ENCODE measurements at places on chromosomes 5 and 9.

DNA sequence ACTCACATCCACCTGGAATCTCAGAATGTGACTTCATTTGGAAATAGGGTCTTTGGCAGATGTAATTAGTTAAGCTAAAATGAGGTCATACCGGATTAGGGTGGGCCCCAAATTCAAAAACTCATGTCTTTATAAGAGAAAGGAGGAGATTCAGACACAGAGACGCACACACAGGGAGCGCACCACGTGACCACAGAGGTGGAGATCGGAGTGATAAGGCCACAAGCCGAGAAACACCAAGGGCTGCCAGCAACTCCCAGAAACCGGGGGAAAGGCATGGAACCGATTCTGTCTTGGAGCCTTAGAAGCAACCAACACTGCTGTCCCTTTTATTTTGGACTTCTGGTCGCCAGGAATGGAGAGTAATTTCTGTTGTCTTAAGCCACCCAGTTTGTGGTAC lies 31.8 kb upstream of the LMX1B start:
- no peak for DNase-seq

GRCh38 chr9:71363286-71363961 lies 242.0 kb upstream of the TRPM3 start:
- no peak for DNase-seq

- no peak for DNase-seq
Measured at GRCh38 chr9:114034196-114034595, 43.9 kb downstream of the AMBP start.

DNA sequence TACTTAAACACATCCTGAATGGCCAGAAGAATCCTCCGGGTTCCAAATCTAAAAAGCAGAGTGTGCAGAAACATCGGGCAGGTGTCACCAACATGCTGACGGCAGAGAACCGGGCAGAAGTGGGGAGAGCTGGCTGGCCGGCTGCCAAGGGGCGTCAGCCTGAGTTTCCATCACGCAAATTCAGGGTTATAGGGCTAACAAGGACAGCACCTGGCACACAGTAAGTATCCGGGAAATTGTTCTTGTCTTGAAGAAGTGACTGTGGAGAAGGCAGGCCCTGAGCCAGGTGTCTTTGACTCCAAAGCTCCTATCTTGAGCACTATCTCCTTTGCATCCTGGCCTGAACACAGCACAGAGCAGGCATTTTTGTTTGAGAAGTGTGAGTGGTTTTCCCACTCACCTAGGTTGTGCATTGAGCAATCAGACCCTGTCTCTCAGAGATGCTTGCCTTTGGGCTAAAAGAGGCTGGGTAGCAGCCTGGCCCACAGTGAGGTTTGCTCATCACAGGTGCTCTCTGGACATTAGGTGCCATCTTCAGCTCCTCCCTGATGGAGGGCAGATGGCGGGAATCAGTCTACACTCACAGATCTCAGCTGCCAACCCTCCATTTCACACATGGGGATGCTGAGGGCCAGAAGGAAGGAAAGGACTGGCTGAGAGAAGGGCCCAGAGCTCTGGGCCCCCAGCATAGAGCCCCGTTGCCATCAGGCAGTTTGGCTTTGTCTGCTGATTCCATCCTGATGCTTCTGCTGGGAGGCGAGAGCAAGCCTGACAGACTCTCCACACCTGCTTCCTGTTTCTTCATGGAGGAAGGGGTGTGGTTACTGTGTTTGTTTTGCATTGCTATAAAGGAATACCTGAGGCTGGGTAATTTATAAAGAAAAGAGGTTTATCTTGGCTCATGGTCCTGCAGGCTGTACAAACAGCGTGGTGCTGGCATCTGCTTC lies 52.8 kb downstream of the WHRN start:
- DNase-seq, result no peak

- DNase-seq, result no peak
Measured at GRCh38 chr9:125541840-125542243, 165.2 kb downstream of the MAPKAP1 start.

DNA sequence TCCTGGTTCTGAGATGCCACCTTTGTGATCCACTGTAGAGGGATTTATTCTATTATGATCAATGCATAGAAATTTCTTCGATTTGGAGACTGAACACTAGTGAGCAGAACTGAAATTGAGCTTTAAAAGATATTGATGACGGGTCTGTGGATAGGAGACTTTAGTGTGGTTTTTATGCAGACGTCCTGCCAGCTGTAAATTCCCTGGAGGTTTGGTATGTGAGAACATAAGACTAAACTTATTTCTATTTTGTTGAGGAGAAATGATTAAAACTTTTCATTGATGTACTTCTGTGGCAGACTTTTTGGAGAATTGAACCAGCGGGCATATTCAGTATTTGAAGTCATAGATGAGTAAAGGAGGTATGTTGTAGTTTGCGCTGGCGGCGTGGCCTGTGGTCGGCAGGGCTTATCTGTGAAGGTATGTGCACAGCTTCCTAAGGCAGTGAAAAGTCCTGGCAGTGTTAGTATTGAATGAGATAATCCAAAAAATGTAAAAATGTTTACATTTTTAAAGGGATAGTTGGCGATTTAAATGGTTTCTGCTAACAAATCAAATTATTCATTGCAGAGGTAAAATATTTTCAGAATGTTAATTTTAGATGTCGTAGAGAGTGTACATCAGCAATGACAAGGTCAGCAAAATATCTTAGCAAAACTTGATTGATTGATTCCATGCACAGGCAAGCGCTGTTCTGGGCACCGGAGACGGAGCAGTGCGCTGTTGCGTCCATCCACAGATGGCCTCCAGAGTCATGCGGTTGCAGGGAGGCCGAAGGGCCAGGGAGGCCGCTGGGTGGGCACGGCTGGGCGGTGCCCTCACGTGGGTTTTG lies 20.4 kb downstream of the TENT4A start:
- DNase-seq, result no peak

- no peak for DNase-seq
Measured at GRCh38 chr5:127256886-127257597, 33.6 kb upstream of the MEGF10 start.

DNA sequence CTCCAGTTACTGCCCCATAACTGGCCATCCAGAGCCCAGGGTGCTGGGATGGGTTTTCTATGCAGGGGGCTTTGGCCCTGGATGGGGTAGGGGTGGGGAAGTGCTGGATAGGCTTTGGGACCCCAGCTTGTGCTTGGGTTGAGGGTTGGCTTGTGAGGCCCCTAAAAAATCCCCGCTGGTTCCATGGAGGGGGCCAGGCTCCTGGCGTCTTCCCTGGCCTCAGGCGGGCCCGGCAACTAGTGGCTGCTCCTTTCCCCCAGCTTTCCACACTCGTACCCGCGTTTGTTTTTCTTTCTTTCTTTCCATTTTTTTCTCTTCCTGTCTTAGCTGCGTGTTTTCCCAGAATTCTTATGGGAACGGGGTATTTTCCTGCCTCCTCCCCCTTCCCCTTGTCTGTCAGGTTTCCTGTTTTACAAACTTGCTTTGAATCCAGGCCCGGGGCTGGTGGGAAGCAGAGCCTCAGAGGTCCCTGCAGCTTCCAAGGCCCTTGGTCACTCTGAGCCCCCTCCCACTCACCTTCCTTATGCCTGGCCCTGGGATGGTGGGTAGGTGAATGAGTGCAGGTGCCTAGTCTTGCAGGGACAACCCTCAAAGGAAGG lies 40.2 kb downstream of the RGS3 start:
- no peak for DNase-seq
